ENCODE measurements at places on chromosomes 4 and X.
A peak's percentile ranks its signal among the peaks of the same experiment; 100 is the strongest.

DNA sequence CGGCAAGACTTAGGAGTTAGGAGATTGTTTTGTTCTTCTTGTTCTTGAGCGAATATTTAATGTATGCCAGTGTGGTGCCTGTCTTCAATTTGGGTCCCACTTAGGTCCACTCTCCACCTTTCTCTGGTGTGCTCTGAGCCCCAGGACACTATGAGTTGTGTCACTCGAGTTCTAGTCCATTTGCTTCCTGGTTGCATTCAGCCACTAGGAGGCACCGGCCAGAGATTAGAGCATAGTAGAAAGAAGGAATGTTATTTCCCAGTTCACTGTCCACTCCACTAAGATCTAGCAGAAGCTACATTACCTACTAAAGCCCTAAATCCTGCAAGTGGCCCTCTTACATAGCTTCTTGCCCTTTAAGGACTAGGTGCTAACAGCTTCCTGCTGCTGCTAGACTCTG is 326.9 kb downstream of the NAF1 start:
- DNase-seq, result no peak

DNA sequence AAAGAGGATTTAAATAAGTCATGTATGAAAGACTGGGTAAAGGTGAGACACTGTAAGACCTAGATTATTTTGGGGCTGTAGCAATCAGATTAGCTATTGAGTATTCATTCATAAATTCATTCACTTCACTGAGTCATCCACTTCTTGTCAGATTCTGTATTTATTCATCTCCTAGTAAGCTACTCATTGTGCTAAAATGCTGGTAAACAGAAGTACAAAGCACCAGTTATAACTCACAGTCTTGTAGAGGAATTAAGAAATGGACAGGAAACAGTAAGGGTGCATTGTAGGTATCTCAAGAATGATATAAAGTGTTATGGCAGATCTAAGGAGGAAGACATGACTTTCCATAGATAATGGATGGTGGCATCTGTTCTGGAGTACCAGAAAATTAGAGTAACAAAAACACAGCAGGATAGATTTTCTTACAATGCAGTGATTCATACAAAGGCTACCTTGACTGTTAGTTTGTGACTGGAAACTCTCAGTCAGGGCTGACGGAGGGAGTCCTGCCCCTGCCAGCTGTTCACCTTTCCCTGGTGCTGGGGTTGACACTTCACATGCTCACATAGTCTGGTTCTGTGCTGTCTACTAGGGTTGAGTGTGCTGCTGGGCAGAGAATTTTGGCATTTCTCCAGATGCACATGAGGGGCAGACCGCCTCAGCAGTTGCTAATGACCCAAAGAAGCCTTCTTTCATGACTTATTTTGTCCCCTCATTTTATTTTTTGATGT is 26.5 kb upstream of the HAND2 start:
- no peak for DNase-seq

- DNase-seq, result peak; percentile 49
These were observed 126.7 kb upstream of the MBNL3 start for GRCh38 chrX:132615391-132616131.

- DNase-seq, result no peak
These were observed 163.9 kb upstream of the MAMLD1 start for GRCh38 chrX:150199181-150199580.

GRCh38 chr4:158172261-158173258 is at the start of gene GASK1B:
TSS of gene GASK1B (minus strand) at chr4:158173025. CDS start at chr4:158171375, 1,650 bp downstream.
- no peak for DNase-seq

GRCh38 chrX:134377537-134377936 is 82.4 kb upstream of the HPRT1 start:
- peak; percentile 11 for DNase-seq

GRCh38 chrX:46965125-46965758 is 53.0 kb downstream of the JADE3 start:
- no peak for DNase-seq

DNA sequence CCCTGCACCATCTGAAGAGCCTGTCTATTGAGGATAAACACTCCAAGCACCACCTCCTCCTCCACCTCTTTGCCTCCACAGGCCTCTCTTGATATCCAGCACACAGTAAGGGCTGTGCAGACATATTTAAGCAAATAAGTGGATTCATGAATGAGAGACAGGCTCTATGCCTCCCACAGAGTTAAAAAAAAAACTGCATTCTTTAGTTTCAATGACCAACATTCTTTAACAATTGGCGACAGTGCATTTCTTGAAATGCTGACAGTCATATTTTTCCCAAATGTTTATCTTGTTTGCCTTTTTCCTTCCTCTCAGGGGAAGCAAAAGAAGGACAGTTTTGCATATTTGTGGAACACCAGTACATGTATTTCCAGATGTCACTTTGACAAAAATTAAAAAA is 38.6 kb downstream of the MXRA5 start:
- DNase-seq, result no peak

GRCh38 chrX:68743754-68744153 is 85.1 kb upstream of the EFNB1 start:
- DNase-seq, result no peak

DNA sequence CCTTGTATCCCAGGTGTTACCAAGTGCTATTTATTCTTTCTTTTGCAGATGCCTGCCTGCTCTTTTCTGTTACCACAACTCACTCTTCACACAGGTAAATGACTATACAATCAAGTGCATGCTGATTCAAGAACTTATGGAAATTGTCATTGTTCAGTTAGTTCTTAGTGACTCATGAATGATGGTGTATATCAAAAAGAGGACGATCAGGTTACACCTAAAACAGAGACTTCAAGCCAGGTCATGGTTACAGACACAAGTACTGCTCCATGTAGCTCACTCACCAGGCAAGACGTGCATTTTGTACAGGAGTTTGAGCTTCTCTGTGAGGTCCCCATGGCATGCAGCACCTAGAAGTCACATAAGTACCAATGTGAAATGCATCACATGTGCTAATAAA is 59.3 kb upstream of the UCP1 start:
- DNase-seq, result no peak

- no peak for DNase-seq
These were observed 191.0 kb downstream of the EVC2 start for GRCh38 chr4:5517372-5517771.

DNA sequence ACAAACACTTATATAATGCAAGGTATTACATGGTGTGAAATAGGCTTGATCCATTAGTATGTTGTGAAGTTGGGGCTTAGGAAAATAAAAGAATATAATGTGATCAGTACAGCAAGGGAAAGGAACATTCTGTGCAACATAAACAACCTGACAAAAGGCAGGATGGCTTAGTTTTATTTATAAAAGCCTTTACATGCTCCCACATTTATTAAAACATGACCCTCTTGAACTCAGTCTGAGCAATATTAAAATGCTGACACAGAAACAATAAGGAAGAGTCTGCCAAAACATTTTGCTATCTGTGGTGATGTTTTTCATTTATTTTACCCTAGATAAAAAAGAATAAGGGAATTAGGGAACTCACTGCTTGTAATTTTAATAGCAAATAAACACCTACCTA is 519.7 kb downstream of the PCDH7 start:
- DNase-seq, result no peak

DNA sequence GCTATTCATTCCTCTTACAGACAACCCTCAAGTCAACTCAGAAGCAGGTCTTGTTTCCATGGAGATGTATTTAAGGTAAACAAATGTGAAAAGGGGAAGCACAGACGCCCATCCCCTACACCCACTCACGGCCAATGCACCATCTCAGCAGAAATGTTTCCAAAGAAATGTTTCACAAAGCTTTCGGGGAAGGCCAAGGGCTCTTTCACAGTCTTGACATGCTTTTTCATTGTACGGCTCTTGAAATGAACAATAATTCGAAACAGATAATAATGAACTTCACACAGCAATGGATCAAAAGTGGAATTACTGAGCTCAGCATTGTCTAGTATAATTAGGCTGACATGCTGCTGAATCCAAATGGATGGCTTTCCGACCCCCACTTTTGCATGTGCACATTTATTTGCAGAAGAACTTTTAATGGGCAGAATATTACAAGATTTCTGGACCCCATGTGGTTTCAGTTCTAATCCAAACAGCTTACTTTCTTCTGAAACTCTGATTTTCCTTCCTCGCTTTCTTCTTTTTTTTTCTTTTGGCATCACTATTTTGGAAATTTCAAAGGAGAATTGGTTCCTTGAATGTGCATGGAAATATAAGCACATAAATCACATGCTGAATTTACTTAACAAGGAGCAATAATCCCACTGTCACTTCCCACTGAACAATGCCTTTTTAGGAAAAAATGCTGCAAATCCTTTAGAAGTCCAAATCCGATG is 160.9 kb downstream of the SMIM20 start:
- DNase-seq, result peak; percentile 77

- no peak for DNase-seq
These were observed 14.4 kb downstream of the GEMIN8 start for GRCh38 chrX:14015294-14015693.

- no peak for DNase-seq
These were observed 44.2 kb upstream of the PCDH18 start for GRCh38 chr4:137576446-137576845.

DNA sequence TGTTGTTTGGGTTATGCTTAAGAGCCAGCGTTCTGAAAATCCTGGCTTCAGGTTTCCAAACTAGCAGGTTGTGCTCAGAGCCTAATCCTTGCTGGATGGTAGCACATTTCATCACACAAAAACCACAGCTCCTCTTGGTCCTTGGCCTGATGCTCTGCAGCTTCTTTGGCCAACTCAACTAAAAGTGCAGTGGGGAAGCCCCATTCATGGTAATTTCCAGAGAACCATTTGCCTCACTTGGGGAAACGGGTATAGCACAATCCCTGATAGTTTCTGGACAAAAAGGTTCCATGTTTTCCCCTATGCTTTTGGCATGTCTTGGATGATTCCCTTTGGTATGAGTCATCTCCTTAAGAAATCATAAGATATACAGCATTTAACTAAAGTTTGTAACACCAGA is 78.7 kb downstream of the SYNPO2 start:
- no peak for DNase-seq

DNA sequence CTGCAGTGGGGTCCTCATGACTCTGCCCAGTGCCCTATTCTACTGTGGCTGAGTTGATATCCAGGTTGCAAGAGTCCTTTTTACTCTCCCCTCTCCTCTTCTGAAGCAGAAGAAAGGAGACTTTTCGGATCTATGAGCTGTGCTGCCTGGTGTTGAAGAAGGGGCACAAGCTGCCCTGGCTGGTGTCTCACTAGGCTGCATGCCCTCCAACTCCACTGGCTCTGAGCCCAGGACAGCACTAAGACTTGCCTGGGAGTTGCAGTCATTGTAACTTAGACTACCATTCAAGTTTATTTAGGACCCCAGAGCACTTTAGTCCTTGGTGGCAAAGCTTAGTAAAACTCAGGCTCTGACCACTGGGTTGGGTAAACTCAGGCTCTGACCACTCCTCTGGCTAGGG is 89.4 kb downstream of the GABRB1 start:
- no peak for DNase-seq

Measured in stimulated activated CD4-positive, alpha-beta T cell treated with anti-CD3 and anti-CD28 coated beads, Interleukin-2, amount 100 ng/mL, for 24 hours (primary cell).